IPS-NIHi11 (cell line): ENCODE measurements at places on chromosomes 5 and 9.

DNA sequence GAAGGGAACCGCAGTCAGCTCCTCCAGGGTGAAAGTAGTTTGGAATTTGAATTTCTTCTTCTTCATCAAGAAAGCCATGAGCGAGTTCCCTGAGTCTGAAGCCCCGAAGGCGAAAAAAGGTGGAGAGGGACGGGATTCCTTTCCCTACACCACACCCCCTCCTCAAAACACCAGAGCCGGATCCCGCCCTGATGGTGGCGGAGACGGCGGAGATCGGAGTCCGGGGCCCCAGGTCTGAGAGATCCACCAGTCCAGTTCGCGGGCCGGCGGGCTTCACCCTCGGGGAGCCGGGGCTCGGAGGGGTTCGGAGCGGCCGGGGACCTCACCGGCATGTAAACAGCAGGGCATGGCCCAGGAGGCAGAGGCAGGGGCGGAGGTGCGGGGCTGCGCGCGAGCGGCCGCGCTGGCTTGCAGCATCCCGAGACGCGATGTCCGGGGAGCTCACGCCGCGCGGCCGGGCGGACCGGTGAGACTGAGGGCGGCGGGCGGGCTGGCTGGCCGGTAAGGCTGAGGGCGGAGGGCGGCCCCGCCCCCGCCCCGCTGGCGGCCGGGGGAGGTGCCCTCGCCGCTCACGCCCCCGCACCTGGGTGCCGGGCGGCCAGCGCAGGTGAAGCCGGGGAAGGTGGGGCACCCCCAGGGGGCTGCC, 606 bp downstream of the EEIG1 start:
- peak; percentile 75 for DNase-seq

DNA sequence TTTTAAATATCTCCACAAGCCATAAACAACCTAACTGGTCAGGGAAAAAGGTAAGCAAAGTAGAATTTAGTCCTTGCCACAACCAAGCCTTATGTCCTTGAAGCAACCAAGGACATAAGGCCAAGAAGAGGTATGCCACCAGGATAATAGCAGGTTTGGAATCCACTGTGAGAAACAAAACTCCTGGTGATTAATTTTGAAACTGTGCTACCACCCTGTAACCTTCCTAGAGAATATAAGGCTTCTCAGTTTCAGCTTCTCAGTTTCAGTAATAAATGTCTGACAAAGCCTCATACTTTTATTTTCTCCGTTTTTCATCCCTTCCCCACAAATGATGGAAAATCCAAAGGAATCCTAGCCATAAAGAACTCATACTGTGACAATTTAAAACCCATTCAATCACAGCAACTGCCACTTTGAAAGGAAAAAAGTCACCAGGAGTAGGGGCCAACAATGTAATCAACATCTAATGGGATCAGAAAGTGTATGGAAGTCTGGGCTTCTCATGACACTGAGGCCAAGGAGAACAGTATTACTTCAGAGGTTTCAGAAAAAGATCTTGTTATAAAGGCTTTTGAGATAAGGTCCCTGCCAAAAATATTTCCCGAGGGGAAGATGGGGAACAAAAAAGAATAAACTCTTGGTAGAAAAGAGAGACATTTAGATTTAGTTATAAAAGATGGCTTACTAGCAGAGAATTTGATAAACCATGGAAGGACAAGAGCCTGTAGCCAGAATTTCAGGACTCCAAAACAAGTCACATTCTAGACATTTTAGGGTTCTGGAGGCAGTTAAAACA, 189.2 kb downstream of the TSSK1B start:
- peak; percentile 21 for DNase-seq

- no peak for DNase-seq
Measured at GRCh38 chr9:82281066-82281465, 292.5 kb downstream of the SPATA31D1 start.

GRCh38 chr5:57700484-57700883, 217.9 kb upstream of the ACTBL2 start:
- no peak for DNase-seq

GRCh38 chr9:715300-715699, 126.2 kb upstream of the DMRT1 start:
- no peak for DNase-seq

GRCh38 chr9:101022704-101023103, 5.8 kb upstream of the PLPPR1 start:
- no peak for DNase-seq

- DNase-seq: peak; percentile 69
Measured at GRCh38 chr5:171596391-171596878, 177.0 kb downstream of the FGF18 start.

DNA sequence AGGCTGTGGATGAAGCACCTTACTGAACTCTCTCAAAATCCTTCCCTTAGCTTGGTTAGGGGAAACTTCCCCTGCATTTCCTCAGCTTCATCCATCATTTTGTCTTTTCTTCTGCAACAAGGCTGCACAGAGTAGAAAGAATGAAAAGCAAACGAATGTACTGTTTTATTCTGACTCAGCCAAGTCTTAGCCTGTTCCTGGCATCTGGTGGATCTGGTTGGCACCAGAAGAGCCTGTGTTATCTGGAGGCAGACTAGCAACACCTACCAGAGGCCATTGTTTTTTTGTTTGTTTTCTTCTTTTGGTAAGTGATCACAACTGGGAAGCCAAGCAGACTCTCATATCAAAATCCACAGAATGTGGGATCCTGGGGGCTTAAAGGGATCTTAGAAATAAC, 200.7 kb downstream of the FANCC start:
- DNase-seq: no peak
